Pancreas (tissue), 10 donors: ENCODE measurements at places on chromosomes 4 and X.

DNA sequence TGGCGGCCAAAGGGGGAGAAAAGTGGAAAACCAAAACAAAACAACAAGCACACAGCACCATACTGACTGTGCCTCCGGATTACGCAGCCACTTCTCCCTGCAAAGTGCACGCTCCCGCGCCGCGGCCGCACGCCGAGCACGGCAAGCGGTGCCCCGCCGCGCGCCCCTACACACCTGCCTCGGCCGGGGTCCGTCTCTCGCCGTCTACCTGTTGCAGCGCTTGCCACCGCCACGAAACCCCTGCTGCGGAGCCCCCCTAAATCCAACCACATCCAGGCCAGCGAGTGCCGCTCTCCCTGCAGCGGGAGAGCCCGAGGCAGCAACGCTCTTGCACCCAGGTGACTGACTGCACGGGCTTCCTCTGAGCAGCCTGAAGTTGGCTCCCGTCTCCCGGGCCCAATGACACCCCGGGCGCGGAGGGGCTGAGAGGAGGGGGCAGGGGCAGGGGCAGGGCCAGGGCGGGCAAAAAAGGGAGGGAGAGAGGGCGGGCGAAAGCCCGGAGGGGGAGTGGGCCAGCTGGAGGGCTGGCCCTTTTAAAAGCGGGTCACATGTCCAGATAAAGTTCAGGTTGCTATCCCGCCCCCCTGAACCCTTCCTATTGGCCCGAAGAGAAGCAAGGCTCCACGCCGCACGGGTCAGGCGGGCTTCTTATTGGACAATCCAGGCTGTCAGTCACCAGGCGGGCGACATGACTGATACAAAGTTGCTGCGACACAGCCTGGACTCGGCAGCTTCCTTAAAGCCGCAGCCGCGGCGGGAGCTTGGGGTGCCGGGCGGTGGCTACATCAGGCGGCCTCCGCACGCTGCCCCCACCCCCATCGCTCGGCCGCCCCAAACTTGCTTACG is at the start of gene NR3C2:
Gene NR3C2 (minus strand): TSS at position 429 of the 846 bp plus-strand sequence.
- H3K4me1 ChIP-seq: peaks cover 13% of the 10 kb centered on the region
- H3K4me3 ChIP-seq: peak within 1 kb of the TSS; percentile 90
- no peaks in the 10 kb centered on the region for H3K27me3 ChIP-seq
- peak; percentile 99 for DNase-seq
- no peaks in the 10 kb centered on the region for H3K36me3 ChIP-seq

- H3K27ac ChIP-seq: no peak overlapping the region
- peaks cover 21% of the 10 kb centered on the region for H3K36me3 ChIP-seq
- H3K4me1 ChIP-seq: no peaks in the 10 kb centered on the region
- no peak overlapping the region for H3K4me3 ChIP-seq
- no peaks in the 10 kb centered on the region for H3K27me3 ChIP-seq
Observed at GRCh38 chr4:184395971-184396391, 78.4 kb downstream of the IRF2 start.

DNA sequence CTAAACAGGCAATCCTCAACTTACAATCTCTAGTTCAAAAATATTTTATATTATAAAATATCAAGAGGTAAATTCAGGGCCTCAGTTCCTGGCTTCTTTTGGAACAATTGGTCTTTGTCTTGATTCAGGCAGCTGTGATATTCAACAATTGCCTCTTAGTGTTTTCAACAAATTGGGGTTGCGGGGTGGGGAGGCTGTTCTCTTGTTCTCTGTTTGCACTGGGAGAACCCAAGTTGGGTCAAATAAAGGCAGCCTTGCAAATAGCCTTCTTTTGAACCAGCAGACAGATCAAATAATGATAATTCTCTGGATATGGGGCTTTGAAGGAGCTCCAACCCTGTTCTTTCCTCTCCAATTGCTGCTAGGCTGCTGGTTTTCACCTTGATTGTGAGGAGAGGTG is 142.5 kb downstream of the COL4A5 start:
- H3K4me3 ChIP-seq: no peak overlapping the region
- H3K27ac ChIP-seq: no peak overlapping the region
- no peaks in the 10 kb centered on the region for H3K36me3 ChIP-seq
- H3K4me1 ChIP-seq: no peaks in the 10 kb centered on the region
- DNase-seq: no peak
- H3K27me3 ChIP-seq: no peaks in the 10 kb centered on the region

GRCh38 chr4:112031712-112032328 is 113.4 kb upstream of the FAM241A start:
- no peak overlapping the region for H3K27ac ChIP-seq
- H3K4me3 ChIP-seq: no peak overlapping the region
- DNase-seq: no peak
- H3K36me3 ChIP-seq: no peaks in the 10 kb centered on the region
- no peaks in the 10 kb centered on the region for H3K4me1 ChIP-seq

DNA sequence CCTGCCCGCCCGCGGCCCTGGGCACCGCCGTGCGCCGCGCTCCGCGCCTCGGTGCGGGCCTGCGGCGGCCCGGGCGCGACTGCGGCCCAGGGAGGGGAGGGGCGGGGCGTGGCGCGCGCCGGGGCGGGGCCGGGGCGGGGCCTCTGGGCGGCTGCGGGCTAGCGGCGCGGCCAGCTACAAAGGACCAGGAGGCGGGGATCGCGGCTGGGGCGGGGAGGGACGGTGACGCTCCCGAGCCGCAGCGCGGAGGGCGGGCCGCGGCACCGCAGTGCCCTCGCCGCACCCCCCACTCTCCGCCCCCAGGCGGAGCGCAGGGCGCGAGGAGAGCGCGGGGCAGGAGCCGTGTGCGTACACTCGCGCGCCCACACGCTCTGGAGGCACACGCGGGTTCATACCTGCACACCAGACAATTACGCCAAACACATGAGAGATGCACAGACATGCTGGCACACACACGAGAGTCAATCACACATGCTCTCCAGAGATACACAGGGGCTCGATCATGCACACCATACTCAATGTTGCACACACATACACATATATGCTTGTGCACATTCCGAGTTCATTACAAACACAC is at the start of gene CRMP1:
Gene CRMP1 (minus strand): TSS at position 83 of the 577 bp plus-strand sequence. CDS start 117 bp downstream, outside the sequence.
- H3K4me3 ChIP-seq: no peak within 1 kb of the TSS
- no peak within 1 kb of the TSS for H3K27ac ChIP-seq
- DNase-seq: no peak
- H3K36me3 ChIP-seq: no peaks in the 10 kb centered on the region

- H3K4me1 ChIP-seq: no peaks in the 10 kb centered on the region
- DNase-seq: no peak
- no peaks in the 10 kb centered on the region for H3K36me3 ChIP-seq
Observed at GRCh38 chr4:122810669-122811068, 16.0 kb upstream of the FGF2 start.

GRCh38 chr4:6324999-6325787 is 55.5 kb downstream of the WFS1 start:
- no peak overlapping the region for H3K27ac ChIP-seq
- no peak overlapping the region for H3K4me3 ChIP-seq
- H3K27me3 ChIP-seq: no peaks in the 10 kb centered on the region

- no peaks in the 10 kb centered on the region for H3K36me3 ChIP-seq
- no peak overlapping the region for H3K27ac ChIP-seq
- no peaks in the 10 kb centered on the region for H3K4me1 ChIP-seq
- no peaks in the 10 kb centered on the region for H3K27me3 ChIP-seq
Observed at GRCh38 chr4:150768497-150768896, 186.5 kb downstream of the MAB21L2 start.

- H3K27me3 ChIP-seq: no peaks in the 10 kb centered on the region
- peaks cover 4% of the 10 kb centered on the region for H3K4me1 ChIP-seq
- no peaks in the 10 kb centered on the region for H3K36me3 ChIP-seq
- no peak overlapping the region for H3K4me3 ChIP-seq
- peak overlapping the region; percentile 53 for H3K27ac ChIP-seq
Observed at GRCh38 chr4:183618681-183619080, 40.3 kb downstream of the RWDD4 start.

- H3K27ac ChIP-seq: no peak overlapping the region
- no peaks in the 10 kb centered on the region for H3K36me3 ChIP-seq
- H3K4me3 ChIP-seq: no peak overlapping the region
- no peaks in the 10 kb centered on the region for H3K4me1 ChIP-seq
- DNase-seq: no peak
- no peaks in the 10 kb centered on the region for H3K27me3 ChIP-seq
Observed at GRCh38 chr4:173766171-173766600, 236.2 kb upstream of the HAND2 start.

DNA sequence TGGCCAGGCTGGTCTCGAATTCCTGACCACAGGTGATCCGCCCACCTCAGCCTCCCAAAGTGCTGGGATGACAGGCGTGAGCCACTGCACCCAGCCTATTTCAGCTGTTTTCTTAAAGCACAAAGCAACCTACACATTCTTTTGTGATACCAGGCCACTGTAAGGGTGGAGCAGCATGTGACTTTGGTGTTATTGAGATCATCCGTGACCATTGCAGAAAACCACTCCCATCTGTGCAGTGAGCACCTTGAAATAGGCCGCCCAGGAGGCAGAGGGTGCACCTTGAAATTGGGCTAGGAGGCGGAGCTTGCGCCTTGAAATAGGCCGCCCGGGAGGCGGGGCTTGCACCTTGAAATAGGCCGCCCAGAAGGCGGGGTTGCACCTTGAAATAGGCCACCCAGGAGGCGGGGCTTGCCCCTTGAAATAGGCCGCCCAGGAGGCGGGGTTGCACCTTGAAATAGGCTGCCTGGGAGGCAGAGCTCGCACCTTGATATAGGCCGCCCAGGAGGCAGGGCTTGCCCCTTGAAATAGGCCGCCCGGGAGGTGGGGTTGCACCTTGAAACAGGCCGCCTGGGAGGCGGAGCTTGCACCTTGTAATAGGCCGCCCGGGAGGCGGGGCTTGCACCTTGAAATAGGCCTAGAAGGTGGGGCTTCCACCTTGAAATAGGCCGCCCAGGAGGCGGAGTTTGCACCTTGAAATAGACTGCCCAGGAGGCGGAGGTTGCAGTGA is 9.0 kb upstream of the SLC25A6 start:
- peak; percentile 34 for DNase-seq
- H3K4me1 ChIP-seq: no peaks in the 10 kb centered on the region
- H3K4me3 ChIP-seq: no peak overlapping the region
- no peaks in the 10 kb centered on the region for H3K36me3 ChIP-seq
- H3K27me3 ChIP-seq: no peaks in the 10 kb centered on the region

GRCh38 chr4:173171098-173171497 is 2.5 kb downstream of the GALNT7 start:
- no peaks in the 10 kb centered on the region for H3K27me3 ChIP-seq
- H3K4me1 ChIP-seq: peaks cover 33% of the 10 kb centered on the region
- H3K27ac ChIP-seq: no peak overlapping the region
- DNase-seq: no peak
- H3K36me3 ChIP-seq: no peaks in the 10 kb centered on the region

- no peaks in the 10 kb centered on the region for H3K27me3 ChIP-seq
- no peak overlapping the region for H3K27ac ChIP-seq
- no peaks in the 10 kb centered on the region for H3K36me3 ChIP-seq
- H3K4me1 ChIP-seq: no peaks in the 10 kb centered on the region
- no peak for DNase-seq
Observed at GRCh38 chr4:115688961-115689360, 575.5 kb upstream of the NDST4 start.
